NCI-H1417 (cell line): ENCODE measurements at places on chromosomes 3 and 15.

- DNase-seq = no peak
Observed at GRCh38 chr3:65713016-65713415, 325.7 kb downstream of the MAGI1 start.

DNA sequence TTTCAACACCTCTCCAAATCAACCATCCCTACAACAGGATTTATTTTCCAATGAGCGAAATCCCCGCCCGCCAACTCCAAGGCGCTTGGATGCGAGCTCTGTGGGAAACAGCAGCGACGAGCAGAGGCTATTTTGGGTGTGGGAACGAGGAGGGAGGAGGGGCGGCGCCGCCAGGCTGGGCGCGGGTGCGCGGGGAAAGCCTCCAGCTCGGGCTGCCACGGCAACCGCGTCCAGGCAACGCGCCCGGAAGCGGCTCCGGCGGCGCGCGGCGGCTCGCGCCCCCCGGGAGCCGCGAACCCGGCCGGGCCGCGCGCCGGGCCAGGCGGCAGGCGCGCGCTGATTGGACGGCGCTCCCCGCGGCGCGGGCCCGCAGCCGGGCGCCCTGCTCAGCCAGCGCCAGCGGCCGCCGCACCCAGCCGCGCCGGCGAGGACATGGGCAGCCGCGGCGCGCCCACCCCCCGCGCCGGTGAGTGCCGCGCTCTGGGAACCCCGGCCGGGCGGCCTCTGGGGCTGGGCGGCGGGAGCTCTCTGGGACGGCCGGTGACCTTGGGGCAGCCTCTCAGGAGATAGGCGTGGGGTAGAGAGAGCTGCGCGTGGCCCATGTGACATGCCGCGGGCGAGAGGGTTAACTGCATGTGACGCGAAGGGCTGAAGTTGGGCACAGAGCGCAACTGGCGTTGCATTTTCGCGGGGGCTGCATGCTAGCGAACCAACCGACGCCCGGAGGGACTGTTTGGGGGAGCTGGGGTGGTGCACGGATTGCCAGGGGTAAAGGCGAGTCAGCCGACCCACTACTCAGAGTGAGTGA lies at the start of gene FAM81A:
Gene FAM81A, plus strand, starts transcription at position 370 of the 808 bp plus-strand sequence. CDS start 20,441 bp downstream, outside the sequence.
- DNase-seq = peak; percentile 95

- no peak for DNase-seq
Observed at GRCh38 chr3:119898478-119899191, 116.7 kb downstream of the NR1I2 start.

DNA sequence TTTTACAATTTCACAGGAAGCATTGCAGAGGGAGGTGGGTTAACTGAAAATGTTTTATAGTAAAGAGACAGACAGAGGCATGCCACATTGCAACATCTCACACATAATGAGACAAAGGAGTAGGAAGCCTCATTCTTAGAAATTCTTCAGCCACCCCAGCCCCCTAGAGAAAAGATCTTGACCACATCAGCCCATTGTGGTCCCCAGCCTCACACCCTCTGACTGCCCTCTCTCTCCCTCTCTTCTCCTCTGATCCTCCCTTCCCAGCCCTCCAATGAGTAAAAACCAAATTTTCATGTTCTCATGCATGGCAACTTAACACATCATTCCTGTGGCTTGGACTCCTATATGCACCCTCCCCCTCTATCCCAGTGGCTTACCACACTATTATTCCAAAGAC lies 174.1 kb downstream of the UACA start:
- DNase-seq = no peak

GRCh38 chr15:38609097-38609738 lies 44.6 kb upstream of the RASGRP1 start:
- no peak for DNase-seq

DNA sequence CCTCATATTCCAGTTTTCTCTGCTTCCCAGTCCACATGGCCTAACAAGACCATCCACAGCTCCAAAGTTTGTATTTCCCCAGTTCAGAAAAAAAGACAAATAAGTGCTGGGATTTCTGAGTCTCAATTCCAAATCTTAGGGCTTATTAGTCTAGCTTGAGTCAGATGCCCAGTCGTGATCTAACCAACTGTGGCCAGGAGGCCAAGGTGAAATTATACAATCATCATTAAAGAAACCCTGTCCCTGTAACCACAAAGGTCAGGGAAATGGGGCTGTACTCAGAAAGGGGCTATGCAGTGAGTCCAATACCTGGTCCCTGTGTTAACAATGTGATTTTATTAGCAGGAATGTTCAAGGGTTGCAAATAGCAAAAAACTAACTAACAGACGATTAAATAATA lies 40.5 kb upstream of the MITF start:
- DNase-seq = no peak

- no peak for DNase-seq
Observed at GRCh38 chr3:5226783-5227182, 39.3 kb downstream of the EDEM1 start.

DNA sequence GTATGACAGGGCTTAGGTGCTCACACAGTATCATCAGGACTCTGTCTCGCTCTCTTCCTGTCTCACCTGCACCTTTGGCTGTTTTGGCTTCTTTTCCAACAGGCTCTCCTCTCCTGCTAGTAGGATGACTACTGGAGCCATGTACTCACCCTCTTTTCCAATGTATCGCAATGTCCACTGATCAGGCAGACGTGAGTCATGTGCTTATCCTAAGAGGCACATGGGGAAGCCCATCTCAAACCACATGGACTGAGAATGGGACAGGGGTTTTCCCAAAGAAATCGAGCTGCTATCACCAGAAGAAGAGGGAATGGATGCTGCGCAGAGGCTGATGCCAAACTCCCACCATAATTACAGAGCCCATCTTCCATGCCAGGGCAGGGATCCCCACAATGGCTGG lies 180.6 kb downstream of the IL5RA start:
- DNase-seq = no peak

DNA sequence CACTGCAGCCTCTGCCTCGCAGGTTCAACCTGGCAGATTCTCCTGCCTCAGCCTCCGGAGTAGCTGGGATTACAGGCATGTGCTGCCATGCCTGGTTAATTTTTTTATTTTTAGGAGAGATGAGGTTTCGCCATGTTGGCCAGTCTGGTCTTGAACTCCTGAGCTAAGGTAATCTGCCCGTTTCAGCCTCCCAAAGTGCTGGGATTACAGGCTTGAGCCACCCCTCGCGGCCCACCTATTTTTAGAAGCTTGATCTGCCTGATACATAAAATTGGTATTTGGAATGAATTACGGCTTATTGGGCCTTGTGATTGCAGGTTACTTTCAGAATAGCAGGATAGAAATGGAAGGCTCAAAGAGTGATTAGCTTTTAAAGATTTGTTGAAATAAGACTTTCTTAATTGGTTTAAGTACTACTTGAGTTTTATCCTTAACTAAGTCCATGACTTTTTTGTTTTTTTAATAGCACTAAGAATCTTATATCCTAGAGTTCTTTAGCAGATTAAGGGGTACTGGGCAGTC lies 25.0 kb downstream of the GMPS start:
- DNase-seq = no peak

DNA sequence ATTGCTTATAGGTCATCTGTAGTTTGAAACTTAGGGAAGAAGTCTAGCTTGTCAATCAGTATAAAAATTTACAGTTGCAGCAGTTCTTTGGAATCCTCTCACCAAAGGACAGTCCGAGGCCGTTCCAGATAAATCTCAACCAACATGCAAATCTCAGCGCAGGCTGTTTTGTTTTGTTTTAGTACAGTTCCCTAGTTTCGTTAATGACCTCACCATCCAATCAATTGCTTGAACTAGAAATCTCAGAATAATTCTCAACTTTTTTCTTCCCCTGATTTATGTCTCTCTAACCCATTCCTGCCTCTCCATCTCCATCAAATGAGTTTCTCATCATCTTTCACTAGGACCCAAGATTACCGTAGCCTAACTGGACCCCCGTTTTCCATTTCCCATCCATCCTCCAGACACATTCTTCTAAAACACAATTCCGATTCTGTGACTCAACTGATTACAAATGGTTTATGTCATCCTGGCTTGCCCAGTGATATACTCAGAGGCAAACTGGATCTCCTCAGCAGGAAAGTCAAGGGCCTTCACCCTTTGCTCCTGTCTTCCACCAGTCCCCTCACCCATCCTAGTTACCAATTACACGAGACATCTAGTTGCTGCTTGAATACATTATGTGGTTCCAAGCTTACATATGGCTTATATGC lies 1.3 kb downstream of the SMCO1 start:
- no peak for DNase-seq

DNA sequence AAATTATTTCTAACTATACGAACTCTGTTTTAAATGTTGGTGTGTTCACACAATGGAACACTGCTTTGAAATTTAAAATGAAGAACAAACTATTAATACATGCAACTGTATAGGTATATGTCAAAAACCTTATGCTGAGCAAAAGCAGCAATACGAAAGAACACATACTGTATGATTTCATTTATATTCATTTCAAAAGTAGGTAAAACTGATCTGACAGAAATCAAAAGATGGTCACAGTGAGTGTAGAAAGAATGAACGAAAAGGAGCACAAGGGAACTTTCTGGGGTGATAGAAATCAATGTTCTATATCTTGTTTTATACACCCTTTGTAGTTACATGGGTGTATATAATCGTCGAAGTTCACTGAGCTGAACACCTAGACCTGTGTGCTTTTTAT lies 12.6 kb downstream of the ATP8B4 start:
- no peak for DNase-seq

DNA sequence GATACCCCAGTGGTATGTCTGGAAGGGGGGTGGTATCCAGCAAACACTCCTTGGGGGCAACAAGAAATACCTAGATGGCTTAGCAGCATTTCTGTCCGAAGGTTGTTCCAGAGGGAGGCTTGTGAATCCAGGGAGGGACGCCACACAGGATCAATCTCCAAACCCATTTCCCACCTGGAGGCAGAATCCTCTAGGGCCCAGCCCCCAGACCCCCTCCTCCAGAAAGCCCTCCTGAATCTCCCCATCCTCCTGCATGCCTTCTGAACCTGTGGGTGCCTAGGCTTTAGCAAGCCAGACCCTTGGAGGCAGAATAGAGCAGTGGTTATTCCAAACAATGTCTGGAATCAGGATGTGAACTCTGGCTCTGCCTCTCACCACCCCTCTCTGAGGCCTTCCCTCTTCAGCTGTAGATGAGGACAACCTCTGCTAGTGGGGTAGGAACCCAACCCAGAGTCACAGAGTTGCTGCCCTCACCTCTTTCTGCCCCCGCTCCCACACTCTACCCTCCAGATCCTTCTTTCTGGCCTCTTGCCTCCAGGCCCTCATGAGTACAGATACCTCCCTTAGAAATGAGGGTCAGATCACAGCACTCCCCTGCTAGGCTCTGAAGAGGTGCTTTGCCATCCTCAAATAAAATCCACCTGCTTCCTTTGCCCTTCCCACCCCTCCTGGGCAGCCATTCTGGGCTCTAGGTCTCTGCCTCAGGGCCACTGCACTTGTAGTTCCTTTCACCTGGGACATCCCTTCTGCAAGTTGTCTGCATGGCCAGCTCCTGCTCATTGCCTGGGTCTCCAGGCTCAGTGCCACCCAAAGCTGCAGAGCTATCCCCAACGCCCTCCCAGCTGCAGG lies 8.1 kb downstream of the CISH start:
- no peak for DNase-seq

- no peak for DNase-seq
Observed at GRCh38 chr3:67531181-67532101, 123.0 kb downstream of the SUCLG2 start.

DNA sequence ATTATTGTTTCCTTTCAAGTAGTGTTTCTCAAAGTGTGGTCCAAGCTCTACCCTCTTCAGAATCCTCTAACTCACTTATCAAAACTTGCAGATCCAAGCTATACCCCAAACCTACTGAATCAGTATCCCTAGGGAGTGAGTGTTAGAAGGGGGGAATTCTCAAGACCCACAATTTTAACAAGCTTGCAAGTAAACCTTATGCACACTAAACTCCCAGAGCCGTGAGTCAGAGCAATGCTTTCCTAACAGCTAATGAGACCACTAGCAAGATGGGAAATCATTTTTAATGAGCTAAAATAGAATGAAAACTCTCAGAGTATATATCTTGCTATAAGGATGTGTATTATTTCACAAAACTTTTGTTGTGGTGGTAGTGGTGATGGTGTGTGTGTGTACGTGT lies 41.1 kb upstream of the SRGAP3 start:
- DNase-seq = no peak

GRCh38 chr3:107221856-107222255 lies 155.4 kb upstream of the CCDC54 start:
- DNase-seq = no peak

DNA sequence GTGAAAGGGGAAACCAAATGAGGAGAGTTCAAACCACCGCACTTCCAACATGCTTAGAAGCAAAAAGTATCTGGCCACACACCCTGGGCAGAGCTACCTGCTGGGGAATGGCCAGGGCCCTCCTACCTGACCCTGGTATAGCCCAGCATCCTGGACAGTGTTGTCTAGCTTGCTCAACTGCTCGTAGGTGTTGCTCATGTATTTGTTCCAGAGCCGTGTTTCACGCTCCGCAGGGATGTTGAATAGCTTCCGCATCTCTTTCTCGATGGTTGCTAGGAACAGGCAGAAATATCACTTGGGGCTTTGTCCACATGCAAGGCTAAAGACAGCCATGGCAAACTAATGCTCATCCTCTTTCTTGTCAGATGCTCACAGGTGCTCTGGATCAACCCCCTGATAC lies 15.1 kb downstream of the USP4 start:
- DNase-seq = no peak

DNA sequence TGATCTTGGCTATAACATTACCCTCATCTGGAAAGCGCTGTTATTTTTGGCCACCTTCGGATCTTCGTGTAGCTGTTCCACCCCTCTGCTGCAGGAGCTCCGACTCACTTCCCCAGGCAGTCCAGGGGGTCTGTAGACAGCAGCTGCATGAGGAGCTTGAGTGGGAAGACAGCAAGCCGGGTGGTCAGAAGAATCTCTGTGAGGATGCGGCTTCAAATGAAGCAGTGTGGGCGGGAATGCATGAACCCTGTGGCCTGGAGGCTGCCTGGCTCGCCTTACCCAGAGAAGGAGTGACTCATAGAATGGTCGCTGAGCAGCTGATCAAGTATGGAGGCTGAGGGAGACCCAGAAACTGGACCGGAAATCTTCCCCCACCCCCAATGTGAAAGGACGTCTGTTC lies 45.2 kb upstream of the NR2F2 start:
- no peak for DNase-seq

DNA sequence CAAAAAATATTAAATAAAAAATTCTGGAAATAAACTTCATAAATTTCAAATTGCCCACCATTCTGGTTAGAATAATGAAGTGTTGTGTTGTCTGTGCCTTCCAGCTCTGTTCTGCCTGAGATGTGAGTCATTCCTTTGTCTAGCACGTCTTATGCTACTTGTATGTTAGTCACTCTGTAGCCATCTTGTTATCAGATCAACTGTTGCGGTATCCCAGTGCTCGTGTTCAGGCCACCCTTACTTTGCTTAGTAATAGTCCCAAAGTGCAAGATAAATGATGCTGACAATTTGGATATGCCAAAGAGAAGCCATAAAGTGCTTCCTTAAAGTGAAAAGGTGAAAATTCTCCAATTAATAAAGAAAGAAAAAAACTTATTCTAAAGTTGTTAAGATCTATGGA lies 527.5 kb downstream of the NAALADL2 start:
- DNase-seq = no peak

DNA sequence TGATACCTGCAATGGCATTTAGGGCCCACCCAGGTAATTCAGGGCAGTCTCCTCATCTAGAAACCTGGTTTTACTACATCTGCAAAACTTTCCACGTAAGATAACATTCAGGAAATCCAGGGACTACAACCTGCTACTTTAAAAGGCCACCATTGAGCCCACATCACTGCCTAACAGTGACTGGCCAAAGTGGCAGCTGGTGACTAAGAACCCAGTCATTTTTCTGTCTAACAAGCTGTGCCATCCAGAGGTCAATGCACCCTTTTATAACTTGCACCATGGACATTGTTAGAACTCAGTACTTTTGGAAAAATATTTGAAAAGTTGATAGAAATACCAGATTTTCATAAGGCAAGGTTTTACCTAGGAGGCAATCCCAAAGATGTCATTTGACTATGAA lies 492.4 kb downstream of the OTOL1 start:
- no peak for DNase-seq
